ENCODE measurements at places on chromosomes 4 and X.

DNA sequence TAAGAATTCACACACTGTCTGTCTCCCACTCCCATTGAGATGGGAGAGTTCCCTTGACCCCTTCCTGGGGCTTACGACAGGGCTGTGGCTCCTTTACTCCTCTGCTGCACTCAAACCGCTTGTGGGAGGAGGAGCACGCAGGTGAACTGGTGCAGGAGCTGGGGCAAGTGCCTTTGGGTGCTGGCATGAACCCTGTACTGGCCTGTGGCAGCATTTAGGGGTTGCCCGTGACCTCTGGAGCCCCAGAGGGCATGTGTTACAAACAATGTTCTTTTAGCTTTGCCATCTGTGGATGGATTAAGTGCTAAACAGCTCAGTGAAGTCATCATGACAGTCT lies 21.8 kb upstream of the FTHL17 start:
- no peak for DNase-seq

DNA sequence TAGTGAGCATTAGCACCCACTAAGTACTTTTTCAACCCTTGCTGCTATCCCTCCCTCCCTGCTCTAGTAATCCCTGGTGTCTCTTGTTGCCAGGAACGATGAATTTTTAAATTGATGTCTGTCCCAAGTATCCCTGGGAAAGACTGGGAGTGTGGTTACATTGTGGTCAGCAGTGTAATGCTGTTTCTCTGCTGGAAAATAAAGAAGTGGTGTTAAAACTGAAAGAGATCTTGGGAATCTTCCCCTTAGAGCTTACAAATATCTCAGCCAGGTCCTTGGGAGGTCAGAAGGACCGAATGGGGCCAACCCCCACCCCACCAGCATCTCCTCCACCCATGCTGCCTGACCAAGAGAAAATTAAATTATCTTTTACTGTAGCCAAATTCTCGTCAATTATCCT lies 174.5 kb upstream of the MXRA5 start:
- DNase-seq, result no peak

DNA sequence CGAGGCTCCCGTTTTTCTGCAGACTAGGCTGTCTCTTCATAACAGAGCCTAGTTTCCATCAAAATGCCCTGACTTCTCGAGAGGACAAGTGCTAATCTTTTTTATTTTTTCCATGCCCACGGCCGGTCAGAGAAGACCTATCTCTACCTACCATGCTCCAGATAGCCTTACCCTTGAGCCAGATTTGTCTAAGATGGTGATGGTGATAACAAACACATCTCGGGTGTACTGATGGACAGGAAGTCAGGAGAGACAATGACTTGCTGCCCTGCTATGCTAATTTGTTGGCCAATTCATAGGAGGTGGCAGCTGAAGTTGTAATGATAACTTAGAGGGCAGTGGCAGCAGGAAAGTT lies 42.2 kb upstream of the NKRF start:
- DNase-seq, result no peak

DNA sequence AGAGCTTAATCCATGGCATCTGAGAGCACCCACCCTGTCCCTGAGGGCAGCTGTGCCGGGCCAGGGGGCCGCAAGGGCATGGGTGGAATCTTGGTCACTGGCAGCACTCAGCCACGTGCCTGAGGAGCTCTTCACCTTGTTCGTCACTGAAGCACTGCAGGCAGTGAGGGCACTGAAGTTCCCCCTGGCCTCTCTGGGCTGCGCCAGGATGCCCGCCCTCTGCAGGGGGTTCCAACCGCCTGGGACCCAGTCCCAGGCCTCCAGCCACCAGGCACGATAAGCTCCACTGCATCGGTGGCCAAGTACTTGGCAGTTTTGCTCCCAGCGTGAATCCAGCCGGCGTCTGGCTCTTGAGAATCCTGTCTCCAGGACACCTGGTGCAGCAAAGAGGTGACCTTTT lies 96.4 kb upstream of the MED14 start:
- DNase-seq, result no peak

GRCh38 chrX:25897758-25898157 lies 240.4 kb upstream of the MAGEB18 start:
- DNase-seq, result no peak

DNA sequence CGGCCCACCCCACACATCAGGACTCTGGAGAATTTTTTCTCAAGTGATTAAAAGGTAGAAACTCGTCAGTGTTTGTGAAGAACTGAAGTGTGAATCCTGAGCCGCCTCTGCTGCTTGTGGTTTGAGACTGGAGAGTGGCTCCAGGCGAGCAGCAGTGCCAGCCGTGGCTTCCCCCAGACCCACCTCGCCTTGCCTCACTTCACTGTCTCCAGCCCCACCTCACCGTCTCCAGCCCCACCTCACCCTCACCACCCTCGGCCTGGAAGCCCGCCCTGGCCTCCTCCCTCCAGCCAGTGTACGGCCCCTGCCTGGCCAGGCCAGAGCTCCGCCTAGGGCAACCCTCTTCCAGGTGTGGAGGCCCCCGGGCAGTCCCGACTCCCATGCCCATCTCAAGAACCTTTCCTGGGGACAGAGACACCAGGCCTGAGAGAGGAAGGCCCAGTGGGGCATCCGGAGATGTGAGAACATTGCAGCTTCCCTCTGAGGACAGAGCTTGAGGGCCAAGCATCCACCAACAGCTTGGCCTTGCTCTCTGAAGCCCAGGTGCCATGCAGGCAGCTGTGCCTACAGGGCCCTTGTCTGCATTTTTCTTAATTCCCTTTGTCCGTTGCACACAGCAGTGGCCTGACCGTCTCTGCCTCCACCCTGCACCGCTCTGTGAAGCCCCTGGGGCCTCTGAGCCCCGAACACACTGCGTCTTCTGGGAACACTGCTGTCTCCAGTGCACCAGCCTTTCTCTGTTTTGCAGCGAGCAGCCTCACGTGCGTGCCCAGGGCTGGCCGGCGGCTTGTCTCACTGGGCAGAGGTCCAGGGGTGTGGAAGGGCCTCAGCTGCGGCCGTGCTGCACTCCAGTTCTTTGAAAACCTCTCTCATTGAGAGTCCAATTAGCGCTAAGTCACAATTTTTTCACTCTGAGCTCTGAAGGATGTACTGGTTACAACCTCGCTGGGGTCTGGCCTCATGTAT lies 13.8 kb downstream of the SH3BP2 start:
- no peak for DNase-seq

GRCh38 chr4:82428526-82428968 lies 1.7 kb downstream of the HNRNPDL start:
- no peak for DNase-seq

DNA sequence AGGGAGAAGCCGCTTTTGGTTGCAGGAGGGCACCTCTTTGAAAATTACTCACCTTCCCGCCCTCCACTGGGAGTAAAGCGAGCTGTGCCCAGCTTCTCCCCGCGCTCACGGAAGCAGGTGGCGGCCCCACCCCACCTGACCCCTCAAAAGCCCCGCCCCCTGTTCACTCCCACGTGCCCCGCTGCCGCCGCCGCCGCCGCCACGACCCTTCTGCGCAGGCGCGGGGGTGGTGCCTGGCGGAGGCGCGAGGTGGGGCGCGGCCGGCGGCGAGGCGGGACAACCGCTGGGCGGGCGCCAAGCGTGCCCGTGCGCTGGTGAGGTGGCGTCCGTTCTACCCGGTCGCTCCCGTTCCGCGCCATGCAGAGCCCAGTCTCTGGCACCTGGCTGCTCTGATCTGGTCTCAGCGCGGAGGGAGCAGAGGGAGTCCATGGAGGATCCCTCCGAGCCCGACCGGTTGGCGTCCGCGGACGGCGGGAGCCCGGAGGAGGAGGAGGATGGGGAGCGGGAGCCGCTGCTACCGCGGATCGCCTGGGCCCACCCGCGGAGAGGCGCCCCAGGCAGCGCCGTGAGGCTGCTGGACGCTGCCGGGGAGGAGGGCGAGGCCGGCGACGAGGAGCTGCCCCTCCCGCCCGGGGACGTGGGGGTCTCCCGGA lies at the start of gene PI4K2B:
Gene PI4K2B (plus strand): TSS at position 297 of the 653 bp plus-strand sequence. CDS start 131 bp downstream, at position 428.
- DNase-seq, result peak; percentile 95

- no peak for DNase-seq
Observed at GRCh38 chrX:17682259-17682658, 55.0 kb upstream of the SCML1 start.

- no peak for DNase-seq
Observed at GRCh38 chrX:154715825-154716224, 35.1 kb downstream of the GAB3 start.

DNA sequence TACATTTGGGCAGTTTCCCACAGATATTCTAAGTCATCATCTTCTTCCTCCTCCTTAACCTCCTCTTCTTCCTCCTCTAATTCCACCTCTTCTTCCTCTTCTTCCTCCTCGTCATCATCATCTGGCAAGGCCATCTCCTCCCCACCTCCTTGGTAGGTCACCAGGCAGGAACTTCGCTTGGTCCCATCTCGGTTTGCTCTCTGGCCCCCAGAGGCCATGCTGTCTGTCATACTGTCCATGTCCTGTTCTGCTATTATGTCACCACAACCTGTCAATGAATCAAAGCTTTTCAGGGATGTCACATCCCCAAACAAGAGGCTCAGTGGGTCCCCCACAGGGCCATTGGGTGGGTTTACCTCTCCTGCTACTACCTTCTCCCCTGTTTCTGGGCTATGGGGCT lies 13.5 kb downstream of the AMER1 start:
- no peak for DNase-seq

- no peak for DNase-seq
Observed at GRCh38 chr4:170940043-170940724, 850.4 kb upstream of the AADAT start.

DNA sequence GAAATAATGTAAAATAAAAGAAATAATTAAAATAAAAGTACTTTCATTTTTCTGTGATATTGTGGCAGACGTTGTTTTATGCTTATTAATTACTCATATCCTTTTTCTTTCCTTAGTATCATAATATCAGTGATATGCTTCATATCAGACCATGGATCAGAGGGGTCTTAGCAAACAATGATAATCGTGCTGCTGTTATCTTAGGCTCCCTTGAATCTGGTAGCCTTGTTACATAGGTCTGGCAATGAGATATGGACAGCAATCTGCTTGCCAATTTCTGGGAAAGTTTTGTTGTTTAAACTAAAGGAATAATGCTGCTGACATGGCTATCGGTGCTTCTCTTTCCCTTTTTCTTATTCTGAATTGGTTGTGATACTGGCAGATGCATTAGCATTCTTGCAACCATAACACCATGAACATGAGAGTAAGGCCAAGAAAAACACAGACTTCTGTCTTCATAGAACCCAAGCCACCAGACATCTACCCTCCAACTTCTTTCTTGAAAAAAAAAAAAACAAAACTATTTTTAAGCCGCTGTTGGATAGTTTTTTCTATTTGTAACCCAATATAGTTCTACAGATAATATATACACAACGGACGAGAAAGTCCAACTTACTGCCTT lies 16.4 kb downstream of the EPHA5 start:
- DNase-seq, result no peak

- DNase-seq, result no peak
Observed at GRCh38 chr4:152434011-152434410, 101.9 kb downstream of the FBXW7 start.

DNA sequence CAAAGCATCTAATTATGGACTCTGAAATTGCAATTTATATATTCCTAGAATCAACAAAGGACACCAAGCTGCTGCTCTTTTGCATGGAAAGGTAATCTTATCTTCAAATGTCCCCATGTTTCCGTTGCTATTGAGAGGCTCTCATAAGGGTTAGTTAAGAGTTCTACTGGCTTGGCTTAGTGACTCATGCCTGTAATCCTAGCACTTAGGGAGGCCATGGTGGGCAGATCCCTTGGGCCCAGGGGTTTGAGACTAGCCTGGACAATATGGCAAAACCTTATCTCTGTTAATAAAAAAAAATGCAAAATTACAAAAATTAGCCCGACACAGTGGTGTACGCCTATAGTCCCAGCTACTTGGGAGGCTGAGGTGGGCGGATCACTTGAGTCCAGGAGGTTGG lies 93.4 kb upstream of the RAPGEF2 start:
- no peak for DNase-seq

GRCh38 chr4:94298725-94299252 lies 43.8 kb downstream of the HPGDS start:
- no peak for DNase-seq

- DNase-seq, result no peak
Observed at GRCh38 chr4:31390849-31391248, 670.7 kb downstream of the PCDH7 start.

DNA sequence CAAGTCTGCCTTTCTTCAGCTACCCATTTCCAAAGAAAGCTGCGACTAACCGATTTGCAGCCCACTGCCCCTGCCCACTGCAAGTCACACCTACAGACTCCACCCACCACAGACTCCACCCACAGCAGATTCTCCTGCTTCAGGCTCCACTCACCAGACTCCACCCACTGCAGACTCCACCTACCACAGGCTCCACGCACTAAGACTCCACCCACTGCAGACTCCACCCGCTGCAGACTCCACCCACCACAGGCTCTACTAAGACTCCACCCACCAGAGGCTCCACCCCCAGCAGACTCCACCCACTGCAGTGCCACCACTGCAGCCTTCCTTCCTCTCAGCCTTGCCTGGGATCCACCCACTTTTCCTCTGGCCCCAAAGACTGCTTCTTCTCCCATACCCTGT lies 41.3 kb downstream of the ABLIM2 start:
- peak; percentile 19 for DNase-seq

DNA sequence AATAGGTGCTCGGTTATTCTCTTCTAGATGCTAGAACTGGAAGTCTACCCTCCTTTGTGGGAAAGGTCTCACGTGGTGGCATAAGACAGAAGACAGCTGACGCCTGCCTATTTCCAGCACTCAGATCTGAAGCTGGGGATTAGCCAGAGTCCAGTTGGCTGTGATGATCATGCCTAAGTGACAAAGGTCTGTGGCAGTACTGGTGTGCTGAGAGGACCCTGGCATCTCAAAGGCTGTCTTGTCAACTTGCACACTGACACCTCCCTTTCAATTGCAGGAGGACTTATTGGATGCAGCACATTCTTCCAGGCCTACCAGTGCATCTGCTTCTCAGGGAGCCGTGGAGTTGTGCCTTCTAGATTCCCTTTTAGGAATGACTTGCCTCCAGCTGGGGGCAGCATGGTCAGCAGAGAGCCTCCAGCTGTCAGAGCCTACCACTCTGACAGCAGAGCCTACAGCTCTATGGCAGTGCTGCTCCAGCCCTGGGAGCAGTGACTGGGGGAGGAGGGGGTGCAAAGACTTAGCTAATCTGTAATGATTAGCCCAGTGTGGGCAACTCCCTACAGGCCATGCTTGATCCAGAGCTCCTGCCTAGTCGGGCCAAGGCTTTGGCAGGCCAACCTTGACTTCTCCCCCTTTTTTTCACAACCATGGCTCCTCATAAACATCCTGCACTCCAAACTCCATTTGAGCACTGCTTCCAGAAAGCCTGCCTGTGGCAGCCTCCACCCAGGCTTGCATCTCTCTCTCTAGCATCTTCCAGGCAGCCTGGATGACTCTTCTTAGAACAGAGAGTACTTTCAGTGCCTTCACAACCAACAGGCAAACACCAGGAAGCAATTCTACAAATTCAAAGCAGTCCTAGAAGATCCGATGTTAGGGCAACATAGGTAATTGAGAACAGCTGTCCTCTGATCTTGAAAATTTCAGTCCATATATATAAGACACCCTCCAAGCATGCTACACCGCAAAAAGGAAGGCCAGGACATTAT lies 13.8 kb upstream of the FGFBP2 start:
- no peak for DNase-seq

DNA sequence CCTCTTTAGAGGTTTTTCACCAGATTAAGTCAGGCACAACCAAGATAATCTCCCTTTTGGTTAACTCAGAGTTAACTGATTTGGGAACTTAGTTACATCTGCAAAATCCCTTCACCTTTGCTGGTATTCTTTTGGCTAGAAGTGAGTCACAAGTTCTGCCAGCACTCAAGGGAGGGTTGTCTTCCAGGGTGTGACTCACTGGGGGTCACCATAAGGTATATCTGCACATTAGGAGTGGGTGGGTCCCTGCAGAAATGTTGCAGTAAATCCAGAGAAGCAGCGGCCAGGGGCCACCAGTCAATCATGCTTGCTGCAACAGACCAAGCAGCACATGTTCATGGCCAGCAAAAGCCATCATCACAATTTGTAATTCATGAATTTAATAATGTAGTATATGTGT lies 59.8 kb upstream of the MAML3 start:
- DNase-seq, result no peak

All from T-helper 2 cell (primary cell).